ENCODE measurements at places on chromosomes 5 and 9.
A peak's percentile ranks its signal among the peaks of the same experiment; 100 is the strongest.

DNA sequence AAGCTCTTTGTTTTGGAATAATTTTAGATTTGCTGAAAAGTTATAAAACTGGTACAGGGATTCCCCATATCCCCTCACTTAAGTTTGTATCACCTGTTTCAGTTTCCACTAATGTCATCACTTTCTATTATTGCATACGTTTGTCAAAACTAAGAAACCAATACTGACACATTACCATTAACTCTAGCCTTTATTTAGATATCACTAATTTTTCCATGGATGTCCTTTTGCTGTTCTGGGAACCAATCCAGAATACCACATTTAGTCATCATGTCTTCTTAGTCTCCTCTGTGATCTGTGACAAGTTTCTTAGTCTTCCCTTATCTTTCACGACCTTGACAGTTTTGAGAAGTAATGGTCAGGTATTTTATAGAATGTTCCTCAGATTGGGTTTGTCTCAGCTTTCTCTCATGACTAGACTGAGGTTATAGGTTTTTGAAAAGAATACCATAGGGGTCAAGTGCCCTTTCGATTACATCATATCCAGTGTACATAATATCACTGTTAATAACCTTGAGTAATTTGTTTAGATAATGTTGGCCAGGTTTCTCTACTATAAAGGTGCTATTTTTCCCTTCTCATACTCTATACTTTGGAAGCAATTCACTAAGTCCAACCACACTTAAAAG lies 51.9 kb upstream of the NMUR2 start:
- DNase-seq: no peak

GRCh38 chr9:38315085-38315595 lies 77.4 kb upstream of the ALDH1B1 start:
- DNase-seq: no peak

DNA sequence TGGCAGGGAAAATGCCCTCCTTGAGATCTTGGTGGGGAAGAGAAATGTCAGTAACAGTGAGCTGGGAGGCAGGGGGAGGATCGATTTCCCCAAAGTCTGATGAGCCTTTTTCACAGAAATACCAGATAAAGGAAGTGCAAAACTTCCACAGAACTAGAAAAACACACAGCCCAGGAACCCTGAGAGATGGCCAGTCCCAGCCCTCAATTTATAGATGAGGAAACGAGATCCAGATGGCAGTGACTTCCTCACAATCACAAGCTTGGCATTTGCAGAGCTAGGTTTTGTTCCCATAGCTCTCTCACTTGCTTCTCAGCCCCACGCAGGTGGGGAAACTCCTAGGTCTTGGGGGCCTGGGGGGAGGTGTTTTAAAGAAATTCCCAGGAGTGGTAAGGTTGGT lies 3.8 kb upstream of the GGTA1 start:
- no peak for DNase-seq

GRCh38 chr5:142447887-142448286 lies 123.1 kb upstream of the SPRY4 start:
- no peak for DNase-seq

- no peak for DNase-seq
These were observed 230.9 kb downstream of the PIK3R1 start for GRCh38 chr5:68446487-68446894.

DNA sequence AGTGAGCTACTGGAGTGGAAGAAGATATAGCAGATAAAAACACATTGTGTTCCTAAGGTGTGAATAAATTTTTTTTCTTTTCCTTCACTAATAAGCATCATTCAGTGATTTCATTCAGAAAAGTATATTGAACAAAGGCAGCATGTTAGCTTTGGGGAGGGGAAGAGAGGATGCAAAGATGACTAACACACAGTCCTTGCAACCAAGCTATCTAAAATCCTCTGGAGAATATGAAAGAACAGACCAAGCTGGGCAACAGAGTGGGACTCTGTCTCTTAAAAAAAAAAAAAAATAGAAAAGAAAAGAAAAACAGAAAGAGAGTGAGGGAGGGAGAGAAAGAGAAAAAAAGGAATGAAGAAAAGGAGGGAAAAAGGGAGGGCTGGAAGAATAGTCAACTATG lies 22.3 kb upstream of the OMD start:
- no peak for DNase-seq

DNA sequence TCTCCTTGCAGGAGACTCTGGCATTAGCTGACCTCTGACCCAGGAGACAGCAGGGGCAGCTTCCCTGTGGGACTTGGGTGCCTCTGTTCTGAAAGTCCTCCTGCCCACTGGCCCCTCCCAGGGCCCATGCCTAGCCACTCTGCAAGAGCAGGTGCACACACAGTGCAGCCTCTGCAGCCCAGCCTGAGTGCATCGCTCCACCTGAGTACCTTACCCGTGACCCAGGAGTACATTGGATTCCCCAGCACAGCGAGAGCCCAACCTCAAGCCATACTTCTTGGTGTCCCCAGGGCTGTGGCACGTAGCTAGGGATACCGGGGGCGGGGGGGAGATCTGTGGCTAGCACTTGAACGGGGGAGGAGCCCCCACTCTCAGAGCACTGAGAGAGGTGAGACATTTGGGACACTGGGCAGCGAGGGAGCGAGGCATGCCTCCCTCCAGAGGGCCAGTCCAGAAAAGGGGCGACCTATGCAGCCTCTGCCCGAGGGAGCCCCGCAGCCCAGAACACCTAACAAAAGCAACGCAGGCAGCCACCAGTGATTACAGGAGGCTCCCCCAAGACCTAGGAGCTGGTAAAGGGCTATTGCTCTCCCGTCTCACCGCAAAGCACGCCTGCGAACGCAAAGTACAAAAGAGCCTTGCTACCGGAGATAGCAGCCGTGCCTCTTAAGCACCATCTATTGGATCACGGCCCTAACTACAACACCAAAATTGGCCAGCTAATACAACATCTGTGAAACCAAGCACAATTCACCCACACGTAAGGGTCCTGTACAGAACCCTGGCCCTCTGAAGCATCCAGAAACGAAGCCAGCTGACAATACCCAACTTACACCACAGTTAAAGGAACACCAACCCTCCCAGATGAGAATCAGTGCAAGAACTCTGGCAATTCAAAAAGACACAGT lies 826 bp upstream of the PRDM9 start:
- no peak for DNase-seq

DNA sequence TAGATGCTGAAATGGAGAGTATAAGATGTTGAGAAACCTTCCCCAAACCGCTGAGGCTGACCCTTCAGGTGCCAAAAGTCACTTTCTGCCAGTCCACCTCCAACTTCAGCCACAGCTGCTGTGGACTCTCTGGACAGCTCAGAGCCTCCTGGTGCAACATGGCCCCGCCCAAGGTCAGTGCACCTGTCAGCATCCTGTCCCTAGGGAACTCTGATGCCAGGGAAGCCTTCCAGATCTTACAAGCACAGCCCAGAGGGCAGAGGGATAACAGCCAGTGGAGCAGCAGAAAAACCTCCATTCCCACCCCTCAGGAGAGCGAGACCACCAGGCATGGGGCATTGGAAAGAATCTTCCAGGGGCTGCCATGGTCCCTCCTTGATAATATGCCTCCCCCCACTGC lies 10.5 kb upstream of the PTGES2 start:
- DNase-seq: no peak

GRCh38 chr9:127554966-127555839 lies 56.9 kb upstream of the STXBP1 start:
- no peak for DNase-seq

DNA sequence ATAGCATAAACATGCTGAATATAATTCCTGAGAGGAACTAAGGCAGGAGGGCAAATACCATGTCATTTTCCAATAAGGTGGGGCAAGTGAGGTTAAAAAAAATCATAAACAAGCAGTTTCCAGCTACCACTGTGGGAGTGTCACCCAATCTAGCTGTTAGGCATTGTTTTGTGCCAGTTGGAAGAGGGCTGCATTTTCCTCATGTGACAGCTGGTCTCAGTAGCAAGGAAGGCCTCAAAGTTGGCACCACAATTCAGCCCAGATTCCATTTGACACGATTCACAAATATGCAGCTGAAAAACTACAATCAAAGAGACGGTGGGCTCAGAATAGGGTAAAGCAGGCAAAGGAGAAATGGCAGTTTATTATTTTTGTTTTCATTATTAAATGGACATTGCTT lies 636.1 kb downstream of the KIF4B start:
- DNase-seq: no peak

DNA sequence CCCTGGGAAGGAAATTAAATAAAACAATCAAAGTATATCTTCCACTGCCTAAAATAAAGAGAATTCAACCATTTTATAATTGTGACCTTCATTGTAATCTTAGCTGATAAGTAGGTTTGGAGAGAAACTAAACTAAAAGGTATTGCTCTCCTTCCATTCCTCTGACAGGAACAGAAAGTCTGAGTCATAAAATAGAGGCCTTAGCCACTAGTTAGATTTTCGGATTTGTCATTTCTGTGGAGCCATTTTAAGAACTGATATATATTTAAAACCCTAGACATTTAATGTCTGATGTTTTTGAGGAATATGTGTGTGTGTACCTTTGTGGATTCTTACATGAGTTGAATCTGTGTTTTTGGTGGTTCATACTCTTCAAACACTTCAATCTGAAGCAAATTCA lies 11.8 kb upstream of the TMC1 start:
- DNase-seq: no peak

- no peak for DNase-seq
These were observed 15.7 kb downstream of the NUDT12 start for GRCh38 chr5:103546858-103547257.

GRCh38 chr9:4299005-4299795 lies 668 bp downstream of the GLIS3 start:
- peak; percentile 4 for DNase-seq

- DNase-seq: no peak
These were observed 85.8 kb upstream of the DMRT1 start for GRCh38 chr9:755454-756381.

DNA sequence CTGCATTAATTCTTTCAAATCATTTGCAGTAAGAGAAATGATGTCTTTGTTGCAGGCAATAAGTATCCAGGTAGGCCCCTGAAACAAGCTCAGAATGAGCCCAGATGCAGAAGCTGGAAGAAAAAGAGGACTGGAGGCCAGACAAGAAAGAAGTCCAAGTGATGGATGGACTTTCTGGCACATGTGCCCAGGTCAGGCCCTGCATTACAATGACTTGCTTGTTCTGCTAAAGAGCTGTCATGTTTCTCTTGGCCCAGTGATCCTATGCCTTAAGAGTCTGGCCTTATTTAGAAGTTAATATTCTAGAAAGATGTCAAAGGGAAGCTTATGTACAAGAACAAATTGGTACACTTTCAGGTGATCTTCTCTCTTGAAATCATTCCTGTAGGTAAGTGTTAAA lies 64.8 kb downstream of the DPYSL3 start:
- no peak for DNase-seq

DNA sequence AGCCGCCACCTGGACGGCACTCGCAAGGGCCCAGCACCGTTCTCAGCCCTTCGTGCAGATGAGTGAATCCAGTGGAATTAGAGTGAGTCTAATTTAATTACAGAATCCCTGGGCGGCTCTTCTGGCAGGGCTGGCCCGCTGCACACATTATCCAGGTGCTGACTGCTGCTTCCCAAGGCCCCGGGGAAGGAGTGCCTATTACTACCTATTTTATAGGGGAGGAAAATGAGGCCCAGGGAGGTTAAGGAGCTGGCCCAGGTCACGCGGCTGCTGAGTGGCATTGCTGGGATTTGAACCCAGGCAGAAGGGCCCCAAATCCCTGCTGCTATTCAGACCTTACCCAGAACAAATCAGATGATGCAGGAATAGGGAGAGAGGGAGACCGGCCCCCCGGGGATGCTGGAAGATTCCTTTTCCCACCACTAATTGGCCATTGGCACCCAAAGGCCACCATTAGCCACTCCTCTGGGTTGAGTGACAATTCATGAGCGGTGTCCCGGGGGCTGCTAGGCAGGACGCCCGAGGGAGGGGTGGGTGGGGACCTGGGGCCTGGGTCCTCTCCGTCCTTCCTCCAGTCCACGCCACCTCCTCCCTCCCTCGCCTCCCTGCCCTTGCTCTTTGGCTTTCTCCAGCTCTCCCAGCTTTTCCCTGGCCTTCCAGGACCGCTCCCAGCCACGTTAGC lies 10.3 kb upstream of the QRFP start:
- DNase-seq: no peak

GRCh38 chr9:26955222-26955903 lies 849 bp upstream of the IFT74 start:
- no peak for DNase-seq

DNA sequence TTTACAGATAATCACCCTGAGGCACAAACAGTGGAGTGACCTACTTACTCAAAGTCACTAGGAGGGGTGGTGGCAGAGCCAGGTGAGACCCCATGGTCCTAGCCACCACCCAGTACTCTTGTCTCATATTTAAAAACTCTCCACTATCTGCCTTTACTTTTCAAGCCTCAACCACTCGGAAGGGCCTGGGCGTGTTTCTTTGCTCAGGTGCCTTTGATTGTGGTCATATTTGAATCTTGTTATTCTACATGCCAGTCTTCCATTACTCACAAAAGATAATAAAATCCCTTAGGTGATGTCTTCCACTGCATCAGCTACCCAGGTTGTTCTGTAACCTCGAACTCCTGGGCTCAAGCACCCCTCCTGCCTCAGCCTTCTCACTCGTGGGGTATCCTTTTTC lies 20.7 kb upstream of the TRIM36 start:
- no peak for DNase-seq

GRCh38 chr5:1152156-1152555 lies 40.3 kb upstream of the SLC12A7 start:
- DNase-seq: no peak

DNA sequence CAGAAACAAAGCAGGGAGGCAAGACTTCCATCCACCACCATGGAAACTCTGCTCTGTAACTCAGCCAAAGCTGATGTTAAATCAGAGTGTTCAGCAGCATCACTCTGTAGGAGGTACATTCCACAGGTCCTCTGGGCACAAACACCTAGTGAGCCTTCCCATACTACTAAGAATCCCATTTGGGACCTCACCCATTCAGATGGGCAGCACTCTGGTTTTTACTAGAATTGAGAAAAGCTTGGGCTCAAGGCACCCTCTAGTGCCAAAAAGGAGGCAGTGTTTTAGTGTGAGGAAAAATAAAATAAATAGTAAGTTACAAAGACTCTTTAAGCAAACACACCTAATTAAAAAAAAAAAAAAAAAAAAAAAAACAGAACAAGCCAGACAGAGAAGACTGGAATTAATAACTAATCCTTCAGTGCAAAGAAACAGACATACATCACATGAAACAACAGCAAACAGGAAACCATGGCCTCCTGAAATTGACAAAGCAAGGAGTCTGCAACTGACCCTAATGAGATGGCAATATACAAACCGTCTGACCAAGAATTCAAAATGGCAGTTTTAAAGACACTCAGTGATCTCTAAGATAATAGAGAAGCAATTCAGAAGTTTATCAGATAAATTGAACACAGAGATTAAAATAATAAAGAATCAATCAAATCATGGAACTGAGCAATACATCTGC lies 159.5 kb downstream of the GNA14 start:
- DNase-seq: no peak

DNA sequence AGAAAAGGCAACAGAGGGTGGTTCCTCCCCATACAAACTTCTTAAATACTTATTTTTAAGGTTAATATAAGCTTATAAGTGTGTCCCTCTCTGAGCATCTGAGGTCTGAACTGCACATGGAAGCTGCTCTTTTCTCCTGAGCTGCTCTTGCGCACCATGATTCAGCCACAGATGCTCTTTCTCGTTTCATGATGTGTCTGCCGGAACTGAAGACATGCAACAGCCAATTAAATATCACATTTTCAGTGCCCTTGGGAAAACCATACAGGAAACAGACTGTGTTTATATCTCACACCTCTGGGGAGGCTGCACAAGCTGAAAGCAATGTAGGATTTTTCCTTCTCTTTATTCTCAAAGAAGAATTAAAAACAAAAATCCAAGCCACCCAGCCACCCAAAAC lies 96.8 kb upstream of the NREP start:
- no peak for DNase-seq

All from activated T-cell treated with anti-CD3 and anti-CD28 coated beads for 4 hours (primary cell).